Right atrium auricular region (tissue), 2 donors: ENCODE measurements at places on chromosomes 4 and X.
A peak's percentile ranks its signal among the peaks of the same experiment; 100 is the strongest.

- H3K36me3 ChIP-seq = no peaks in the 10 kb centered on the region
- peak overlapping the region; percentile 99 for H3K27ac ChIP-seq
- no peak overlapping the region for H3K4me3 ChIP-seq
- peaks cover 82% of the 10 kb centered on the region for H3K4me1 ChIP-seq
- no peaks in the 10 kb centered on the region for H3K27me3 ChIP-seq
These were observed 5.2 kb downstream of the KLF3 start for GRCh38 chr4:38669208-38669607.

- H3K27me3 ChIP-seq = no peaks in the 10 kb centered on the region
- no peak overlapping the region for H3K27ac ChIP-seq
- H3K4me1 ChIP-seq = peaks cover 2% of the 10 kb centered on the region
- no peaks in the 10 kb centered on the region for H3K36me3 ChIP-seq
- H3K4me3 ChIP-seq = no peak overlapping the region
- no peak for DNase-seq
These were observed 615.1 kb downstream of the ANKRD50 start for GRCh38 chr4:124097447-124097846.

DNA sequence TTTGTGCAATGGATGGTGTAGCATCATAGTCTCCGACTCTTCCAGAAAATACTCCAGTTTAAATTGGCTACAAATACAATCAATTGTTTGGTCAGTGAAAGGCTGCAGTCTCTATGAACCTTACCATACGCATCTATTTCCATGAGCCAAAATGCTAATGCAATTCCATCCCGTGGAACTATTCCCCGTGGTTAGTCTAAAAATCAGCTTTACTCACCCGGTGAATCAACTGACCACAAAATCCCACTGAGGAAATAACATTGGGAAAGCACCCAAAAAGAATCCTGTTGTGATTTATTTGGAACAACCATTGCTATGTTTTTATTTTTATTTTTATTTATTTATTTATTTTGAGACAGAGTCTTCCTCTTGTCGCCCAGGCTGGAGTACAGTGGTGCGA is 87.1 kb downstream of the DHX15 start:
- DNase-seq = no peak
- H3K4me3 ChIP-seq = no peak overlapping the region
- H3K36me3 ChIP-seq = no peaks in the 10 kb centered on the region
- H3K27me3 ChIP-seq = no peaks in the 10 kb centered on the region

GRCh38 chr4:2063557-2064275 is 4.6 kb downstream of the NAT8L start:
- no peaks in the 10 kb centered on the region for H3K27me3 ChIP-seq
- DNase-seq = no peak
- H3K4me1 ChIP-seq = peaks cover 10% of the 10 kb centered on the region
- no peaks in the 10 kb centered on the region for H3K36me3 ChIP-seq
- no peak overlapping the region for H3K27ac ChIP-seq

- H3K27ac ChIP-seq = no peak overlapping the region
- no peaks in the 10 kb centered on the region for H3K4me1 ChIP-seq
- no peaks in the 10 kb centered on the region for H3K27me3 ChIP-seq
- no peak for DNase-seq
- H3K36me3 ChIP-seq = no peaks in the 10 kb centered on the region
These were observed 51.6 kb downstream of the TMEM150C start for GRCh38 chr4:82510216-82510615.

DNA sequence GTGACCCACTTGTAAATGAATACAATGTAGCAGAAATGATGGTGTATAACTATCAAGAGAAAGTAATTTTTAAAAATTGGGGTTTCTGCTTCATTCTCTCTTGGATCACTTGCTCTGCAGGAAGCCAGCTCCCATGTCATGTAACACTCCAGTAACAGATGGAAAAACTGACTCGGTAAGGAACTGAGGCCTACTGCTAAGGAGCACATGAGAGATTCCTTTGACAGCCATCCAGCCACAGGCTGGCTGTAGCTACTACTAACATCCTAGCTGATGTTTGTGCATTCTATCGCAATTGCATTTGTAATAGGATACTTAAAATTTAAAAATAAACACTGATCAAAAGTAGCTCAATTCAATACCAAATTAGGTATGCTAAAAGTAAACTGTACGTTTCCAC is 102.3 kb upstream of the MAB21L2 start:
- no peaks in the 10 kb centered on the region for H3K27me3 ChIP-seq
- H3K27ac ChIP-seq = no peak overlapping the region
- H3K4me3 ChIP-seq = no peak overlapping the region
- H3K36me3 ChIP-seq = no peaks in the 10 kb centered on the region

DNA sequence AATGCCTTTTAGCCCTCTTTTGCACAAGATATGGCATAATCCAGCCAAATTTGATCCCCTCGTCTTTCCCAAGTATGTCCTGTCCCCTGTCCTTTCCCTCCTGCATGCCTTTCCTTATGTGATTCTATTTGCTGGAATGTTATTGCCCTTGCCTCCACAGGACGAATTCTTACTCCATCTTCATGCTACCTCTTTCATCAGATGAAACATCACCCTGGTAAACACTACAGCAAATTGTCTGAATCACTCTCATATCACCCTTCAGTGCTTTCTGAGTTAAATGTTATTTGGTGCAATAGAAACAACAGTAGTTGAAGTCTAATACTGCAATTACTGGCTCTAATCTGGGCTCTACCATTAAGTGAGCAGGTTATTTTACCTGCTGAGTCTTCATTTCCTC is 52.2 kb upstream of the FAT1 start:
- no peaks in the 10 kb centered on the region for H3K27me3 ChIP-seq
- no peak for DNase-seq
- no peaks in the 10 kb centered on the region for H3K4me1 ChIP-seq
- H3K36me3 ChIP-seq = no peaks in the 10 kb centered on the region
- H3K27ac ChIP-seq = no peak overlapping the region
- H3K4me3 ChIP-seq = no peak overlapping the region

GRCh38 chr4:41647383-41647782 is 101.1 kb downstream of the PHOX2B start:
- no peak for DNase-seq
- no peak overlapping the region for H3K27ac ChIP-seq
- no peak overlapping the region for H3K4me3 ChIP-seq

GRCh38 chr4:38169524-38169923 is 209.3 kb downstream of the PTTG2 start:
- no peaks in the 10 kb centered on the region for H3K4me1 ChIP-seq
- H3K4me3 ChIP-seq = no peak overlapping the region
- no peaks in the 10 kb centered on the region for H3K27me3 ChIP-seq

GRCh38 chr4:40621229-40621591 is 8.5 kb downstream of the RBM47 start:
- no peak for DNase-seq
- H3K4me1 ChIP-seq = no peaks in the 10 kb centered on the region
- no peak overlapping the region for H3K4me3 ChIP-seq
- peak overlapping the region; percentile 19 for H3K27ac ChIP-seq

GRCh38 chr4:81449015-81449414 is 22.7 kb downstream of the RASGEF1B start:
- H3K4me3 ChIP-seq = no peak overlapping the region
- no peak for DNase-seq
- peaks cover 49% of the 10 kb centered on the region for H3K36me3 ChIP-seq
- no peaks in the 10 kb centered on the region for H3K27me3 ChIP-seq

DNA sequence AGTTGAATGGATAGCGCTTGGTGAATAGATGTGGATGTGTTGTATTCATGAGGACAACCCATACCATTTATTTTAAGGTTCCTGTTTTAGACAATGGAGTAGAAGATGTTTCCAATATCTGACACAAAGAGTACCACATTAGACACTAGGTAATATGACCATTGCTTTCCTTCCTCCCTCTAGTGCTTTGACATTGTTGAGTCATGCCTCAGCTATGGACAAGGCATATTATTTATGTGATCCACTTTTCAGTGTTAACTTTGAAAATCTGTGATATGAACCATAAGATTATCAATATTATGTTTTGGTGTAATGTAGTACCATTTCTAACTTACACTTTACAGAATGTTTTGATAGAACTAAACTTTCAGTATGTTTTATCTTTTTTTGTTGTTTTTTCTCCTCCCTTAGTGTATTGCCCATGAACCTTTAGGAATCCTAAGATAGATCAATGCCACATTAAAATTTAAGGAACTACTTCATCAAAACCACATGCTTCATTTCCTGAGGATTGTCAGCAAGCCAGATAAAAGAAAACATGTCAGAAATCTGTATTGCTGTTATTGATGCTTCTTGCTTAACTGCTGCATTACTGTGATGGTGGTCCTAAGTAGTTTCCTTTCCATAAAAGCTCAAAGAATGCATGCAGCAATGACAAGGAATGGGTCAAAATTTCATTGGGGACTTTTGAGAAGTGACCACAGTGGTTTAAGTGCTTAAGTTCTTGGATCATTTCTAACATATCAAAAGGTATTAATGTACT is 105.0 kb downstream of the PCDH7 start:
- no peaks in the 10 kb centered on the region for H3K27me3 ChIP-seq
- H3K4me1 ChIP-seq = no peaks in the 10 kb centered on the region
- no peak overlapping the region for H3K4me3 ChIP-seq
- H3K27ac ChIP-seq = no peak overlapping the region
- DNase-seq = no peak
